Diencephalon (tissue), 1 donor: ENCODE measurements at places on chromosomes 12 and 14. TPM values are rescaled to one million over a fixed set of nuclear protein-coding genes. Genes with fewer than 3 reads are reported as not detected.

HOTAIR gene
- total RNA-seq = not detected

KRT85 gene
- total RNA-seq = not detected

SERPINA9 gene
- total RNA-seq = not detected

ZC2HC1C gene
- 6.7 TPM for total RNA-seq

FAM90A1 gene
- not detected for total RNA-seq
